Spleen (tissue), 13 donors: ENCODE measurements at places on chromosomes 16 and 17. TPM values are rescaled to one million over a fixed set of nuclear protein-coding genes. Genes with fewer than 3 reads are reported as not detected.

DNA sequence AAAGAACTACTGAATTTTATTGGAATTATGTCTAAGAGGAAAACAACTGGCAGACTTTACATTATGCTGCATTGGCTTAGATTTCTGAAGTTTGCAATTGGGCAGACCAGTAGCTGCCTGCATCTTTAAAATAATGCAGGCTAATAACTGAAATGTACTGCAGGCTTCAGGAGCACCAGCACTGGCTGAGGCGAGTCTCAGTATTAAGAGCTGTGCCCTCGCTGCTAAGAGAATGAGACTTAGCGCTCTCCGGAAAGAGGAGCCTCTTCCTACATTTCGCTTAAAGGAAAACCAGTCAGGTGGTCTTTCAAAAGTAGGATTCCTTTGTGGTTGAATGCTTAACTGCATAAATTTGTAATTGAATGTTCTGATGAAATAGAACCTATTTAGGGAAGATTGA, 885 bp downstream of the CNTNAP4 start:
- H3K27me3 ChIP-seq = peaks cover 9% of the 10 kb centered on the region
- no peaks in the 10 kb centered on the region for H3K4me1 ChIP-seq
- no peak overlapping the region for H3K27ac ChIP-seq
- no peaks in the 10 kb centered on the region for H3K36me3 ChIP-seq
- DNase-seq = no peak

DNA sequence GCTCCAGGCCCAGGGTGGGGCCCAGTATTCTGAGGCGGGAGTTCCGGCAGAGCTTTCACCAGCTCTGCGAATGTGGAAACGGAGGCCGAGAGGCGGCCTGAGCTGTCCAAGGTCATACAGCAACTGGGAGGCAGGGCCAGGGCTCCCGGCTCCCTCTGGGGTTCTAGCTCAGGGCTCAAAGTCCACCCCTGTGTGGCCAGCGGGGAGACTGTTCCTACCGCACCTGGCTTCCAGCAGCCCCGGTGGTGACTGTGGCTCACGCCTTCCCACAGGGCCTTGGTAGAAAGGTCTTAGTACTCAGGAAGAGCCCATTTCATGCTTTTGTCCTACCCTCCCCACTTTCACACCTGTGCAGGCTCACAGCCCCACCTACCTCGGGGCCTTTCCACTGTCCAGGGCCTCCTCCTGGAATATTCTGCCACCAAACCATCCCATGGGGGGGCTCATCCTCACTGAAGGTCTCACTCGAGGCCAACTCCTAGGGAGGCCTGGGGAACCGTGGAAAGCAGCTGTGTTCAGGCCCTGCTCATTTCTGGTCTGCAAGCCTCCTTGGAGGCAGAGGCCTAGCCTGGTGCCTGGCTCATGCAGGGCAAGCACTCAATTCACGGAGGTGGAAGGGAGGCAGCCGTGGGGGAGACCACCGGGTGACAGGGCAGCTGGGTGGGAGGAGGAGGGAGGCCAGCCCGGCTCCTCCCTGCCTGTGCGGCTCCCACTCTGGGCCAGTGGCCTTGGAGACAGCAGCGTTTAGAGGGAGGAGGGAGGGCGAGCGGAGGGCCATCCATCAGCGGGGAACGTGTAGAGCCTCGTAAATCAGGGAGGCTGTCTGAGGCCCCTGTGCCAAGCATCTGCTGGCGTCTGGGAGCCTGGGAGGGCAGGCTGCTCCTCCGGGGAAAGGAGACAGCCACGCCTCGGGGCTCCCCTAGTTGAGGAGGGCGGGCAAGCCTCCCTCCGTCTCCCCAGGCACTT, 12.7 kb upstream of the DOC2B start:
- DNase-seq = peak; percentile 69
- peaks cover 32% of the 10 kb centered on the region for H3K4me1 ChIP-seq
- H3K27ac ChIP-seq = peak overlapping the region; percentile 6
- H3K27me3 ChIP-seq = peaks cover 13% of the 10 kb centered on the region
- no peak overlapping the region for H3K4me3 ChIP-seq
- H3K36me3 ChIP-seq = no peaks in the 10 kb centered on the region

DNA sequence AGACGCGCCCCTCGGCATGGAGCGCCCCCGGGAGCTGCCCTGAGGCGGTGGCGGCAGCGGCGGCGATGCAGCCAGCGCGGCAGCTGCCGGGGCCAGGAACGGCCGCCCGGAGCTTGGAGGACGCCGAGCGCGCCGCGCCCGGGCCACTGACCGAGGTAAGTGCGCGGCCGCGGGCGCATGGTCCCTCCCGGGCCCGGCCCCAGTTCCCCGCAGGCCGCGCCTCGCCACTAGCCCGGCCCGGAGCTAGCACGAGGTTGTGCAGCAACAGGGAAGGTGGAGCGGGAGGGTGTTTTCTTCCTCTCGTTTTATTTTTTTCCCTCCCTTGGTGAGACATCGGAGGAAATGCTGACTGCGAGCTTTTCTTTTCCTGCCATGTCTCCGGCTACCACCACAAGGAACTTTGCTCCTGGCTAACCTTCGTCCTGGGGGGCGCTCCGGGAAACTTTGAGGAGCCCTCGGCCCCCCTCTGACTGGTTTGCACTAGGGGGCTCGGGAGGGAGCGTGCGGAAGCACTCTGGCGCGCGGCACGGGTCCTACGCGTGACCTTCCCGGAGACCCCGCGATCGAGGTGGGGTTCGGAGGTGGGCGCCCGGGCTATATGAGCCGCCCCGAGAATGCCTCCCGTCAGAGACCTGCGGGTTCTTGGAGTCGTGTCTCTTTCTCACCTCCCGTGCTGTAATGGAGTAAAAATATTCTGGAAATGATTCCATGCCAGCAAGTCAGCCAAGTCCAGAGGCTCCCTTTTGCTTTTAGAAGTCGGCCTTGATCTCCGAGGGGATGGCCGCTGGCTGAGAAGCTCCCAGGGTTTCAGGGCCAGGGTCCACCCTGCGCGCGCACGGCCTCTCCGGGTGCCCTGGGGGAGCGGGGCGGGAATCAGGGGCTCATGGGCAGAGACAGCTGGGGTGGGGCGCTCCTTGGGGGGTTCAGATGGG, 868 bp downstream of the KCNJ12 start:
- peak overlapping the region; percentile 32 for H3K4me3 ChIP-seq
- peaks cover 15% of the 10 kb centered on the region for H3K27me3 ChIP-seq
- H3K4me1 ChIP-seq = peaks cover 30% of the 10 kb centered on the region
- DNase-seq = no peak
- no peaks in the 10 kb centered on the region for H3K36me3 ChIP-seq

DNA sequence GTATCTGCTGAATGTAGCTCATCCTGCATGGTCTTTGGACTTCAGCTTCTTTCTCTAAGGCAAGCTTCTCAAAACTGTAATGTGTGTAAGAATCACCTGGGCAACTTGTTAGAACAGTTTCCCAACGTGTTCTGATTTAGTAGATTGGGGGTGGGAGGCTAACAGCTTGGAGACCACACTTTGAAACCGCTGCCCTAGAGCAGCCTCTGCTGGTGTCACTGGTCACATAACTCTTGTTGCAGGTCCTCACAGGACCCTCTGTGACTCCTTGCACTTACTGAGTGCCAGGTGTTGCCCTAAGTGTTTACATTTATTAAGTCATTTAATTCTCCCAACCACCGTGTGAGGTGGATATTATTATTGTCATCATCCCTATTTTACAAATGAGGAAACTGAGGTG, 9.9 kb downstream of the SLC35G3 start:
- H3K36me3 ChIP-seq = no peaks in the 10 kb centered on the region
- no peaks in the 10 kb centered on the region for H3K4me1 ChIP-seq
- DNase-seq = no peak
- H3K27me3 ChIP-seq = no peaks in the 10 kb centered on the region
- H3K27ac ChIP-seq = no peak overlapping the region
- no peak overlapping the region for H3K4me3 ChIP-seq

DNA sequence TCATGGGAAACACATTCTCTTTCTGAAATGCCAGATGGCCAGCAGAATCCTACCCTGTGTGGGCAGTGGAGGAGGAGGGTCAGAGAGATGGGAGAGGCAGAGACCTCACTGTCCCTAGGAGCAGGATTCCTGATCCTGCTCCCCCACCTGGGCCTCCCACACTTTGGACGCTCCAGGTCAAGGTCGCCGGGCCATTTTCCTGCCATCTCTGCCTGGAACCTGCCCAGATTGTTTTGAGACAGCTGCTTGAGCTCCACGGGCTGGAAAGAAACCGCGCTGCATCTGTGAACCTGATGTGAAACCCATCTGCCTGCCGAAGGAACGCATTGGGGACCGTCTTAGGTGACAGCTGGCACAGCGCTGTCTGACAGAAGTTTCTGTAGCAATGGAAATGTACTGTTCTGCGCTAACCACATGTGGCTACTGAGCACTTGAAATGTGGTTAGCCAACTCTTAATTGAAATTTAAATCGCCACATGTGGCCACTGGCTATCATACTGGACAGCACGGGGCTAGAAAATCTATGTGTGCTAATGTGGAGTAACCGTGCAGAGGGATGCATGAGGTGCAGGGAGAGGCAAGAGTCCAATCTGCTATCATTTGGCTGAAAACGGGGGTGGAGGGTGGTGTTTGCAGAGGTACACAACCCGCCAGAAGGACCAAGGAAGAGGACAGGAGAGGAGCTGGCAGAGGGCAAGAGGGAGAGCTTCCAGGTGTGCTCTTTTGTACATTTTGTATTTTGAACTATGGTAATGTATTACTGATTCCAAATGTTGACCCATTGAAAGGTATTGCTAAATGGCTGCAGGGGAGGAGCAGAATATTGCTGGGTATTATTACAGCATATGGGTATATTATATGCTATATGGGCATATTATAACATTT, 15.4 kb upstream of the NUBP1 start:
- no peak overlapping the region for H3K27ac ChIP-seq
- no peaks in the 10 kb centered on the region for H3K36me3 ChIP-seq
- no peak overlapping the region for H3K4me3 ChIP-seq
- no peak for DNase-seq
- H3K4me1 ChIP-seq = no peaks in the 10 kb centered on the region
- no peaks in the 10 kb centered on the region for H3K27me3 ChIP-seq

GRCh38 chr16:13863075-13863765, 56.7 kb upstream of the ERCC4 start:
- H3K36me3 ChIP-seq = no peaks in the 10 kb centered on the region
- DNase-seq = no peak
- peaks cover 21% of the 10 kb centered on the region for H3K27me3 ChIP-seq
- H3K4me1 ChIP-seq = no peaks in the 10 kb centered on the region

Gene ATP6V0D1
- 37.3 TPM for polyA plus RNA-seq

Gene SMPD3
- polyA plus RNA-seq = 1.4 TPM
